ENCODE measurements at places on chromosomes 3 and 15. TPM values are rescaled to one million over a fixed set of nuclear protein-coding genes. Genes with fewer than 3 reads are reported as not detected.

The FURIN gene
- 36.7 TPM for polyA plus RNA-seq

The ARHGAP11A gene
- 4.4 TPM for polyA plus RNA-seq

The IMPG2 gene
- 0.23 TPM for polyA plus RNA-seq

The ANKRD63 gene
- not detected for polyA plus RNA-seq

The HERC2 gene
- polyA plus RNA-seq: 27.1 TPM

The MYL3 gene
- 0.50 TPM for polyA plus RNA-seq

The CHRM5 gene
- 0.16 TPM for polyA plus RNA-seq

The ULK4 gene
- 3.4 TPM for polyA plus RNA-seq

The SLC6A1 gene
- polyA plus RNA-seq: 50.0 TPM

The SERINC4 gene
- polyA plus RNA-seq: 0.52 TPM

The PRTG gene
- polyA plus RNA-seq: 0.16 TPM

The STRC gene
- 1.8 TPM for polyA plus RNA-seq

The C2CD4A gene
- polyA plus RNA-seq: 11.6 TPM

The RBPMS2 gene
- 4.2 TPM for polyA plus RNA-seq

DNA sequence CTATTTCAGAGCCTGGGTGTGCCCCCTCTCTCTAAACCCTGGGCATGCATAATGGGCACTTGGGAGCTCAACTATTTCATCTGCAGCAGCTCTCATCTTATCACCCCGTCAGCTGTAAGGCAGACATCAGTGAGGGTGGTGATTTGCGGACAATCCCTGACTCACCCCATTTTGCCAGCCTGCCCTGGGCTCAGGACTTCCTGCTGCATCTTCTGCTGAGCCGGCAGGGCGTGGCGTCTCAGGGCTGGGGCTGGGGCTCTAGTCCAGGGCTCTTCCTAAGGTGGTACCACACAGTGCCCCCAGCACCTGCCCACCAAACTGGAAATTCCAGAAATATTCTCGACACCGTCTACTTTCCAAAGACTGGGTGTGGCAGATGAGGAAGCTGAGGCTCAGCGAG lies 925 bp upstream of the PSTPIP1 start:
- no peak for DNase-seq
- H3K27ac ChIP-seq: peak overlapping the region; percentile 38
- H3K36me3 ChIP-seq: no peaks in the 10 kb centered on the region
- no peaks in the 10 kb centered on the region for H3K27me3 ChIP-seq
- H3K4me1 ChIP-seq: peaks cover 46% of the 10 kb centered on the region

- DNase-seq: no peak
- H3K36me3 ChIP-seq: peaks cover 28% of the 10 kb centered on the region
- no peak overlapping the region for H3K4me3 ChIP-seq
- H3K4me1 ChIP-seq: no peaks in the 10 kb centered on the region
These were observed 19.4 kb downstream of the CDV3 start for GRCh38 chr3:133592843-133593242.

- no peak for DNase-seq
- no peaks in the 10 kb centered on the region for H3K36me3 ChIP-seq
- H3K4me1 ChIP-seq: no peaks in the 10 kb centered on the region
- H3K27ac ChIP-seq: no peak overlapping the region
- no peak overlapping the region for H3K4me3 ChIP-seq
These were observed 134.7 kb downstream of the NR2E3 start for GRCh38 chr15:71945012-71945411.

- H3K27ac ChIP-seq: no peak overlapping the region
- no peak overlapping the region for H3K4me3 ChIP-seq
- no peaks in the 10 kb centered on the region for H3K36me3 ChIP-seq
- H3K4me1 ChIP-seq: no peaks in the 10 kb centered on the region
- DNase-seq: no peak
- no peaks in the 10 kb centered on the region for H3K27me3 ChIP-seq
These were observed 451.5 kb upstream of the MDFIC2 start for GRCh38 chr3:70763894-70764293.

DNA sequence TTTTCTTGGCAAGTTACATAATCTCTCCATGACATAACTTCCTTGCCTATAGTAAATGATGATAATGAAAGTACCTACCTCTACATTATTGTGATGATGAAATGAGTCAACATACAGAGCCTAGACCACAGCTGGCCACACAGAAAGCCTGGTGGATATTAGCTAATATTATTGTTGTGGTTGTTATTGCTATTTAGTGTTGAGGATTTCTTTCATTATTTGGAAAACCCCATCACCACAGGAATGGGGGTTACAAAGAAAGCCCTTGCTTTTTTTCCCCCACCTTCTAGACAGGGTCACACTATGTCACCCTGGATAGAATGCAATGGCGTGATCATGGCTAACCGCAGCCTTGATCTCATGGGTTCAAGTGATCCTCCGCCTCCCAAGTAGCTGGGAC lies 125.0 kb downstream of the PDZRN3 start:
- no peak for DNase-seq
- H3K36me3 ChIP-seq: no peaks in the 10 kb centered on the region
- peaks cover 2% of the 10 kb centered on the region for H3K27me3 ChIP-seq
- H3K4me3 ChIP-seq: no peak overlapping the region
- no peak overlapping the region for H3K27ac ChIP-seq

- no peak overlapping the region for H3K4me3 ChIP-seq
- no peaks in the 10 kb centered on the region for H3K4me1 ChIP-seq
- no peak for DNase-seq
These were observed 91.2 kb downstream of the FILIP1L start for GRCh38 chr3:100023150-100023549.

- no peak overlapping the region for H3K4me3 ChIP-seq
- H3K4me1 ChIP-seq: no peaks in the 10 kb centered on the region
- H3K27ac ChIP-seq: no peak overlapping the region
- no peak for DNase-seq
These were observed 1097.7 kb downstream of the ROBO1 start for GRCh38 chr3:78670094-78670493.

DNA sequence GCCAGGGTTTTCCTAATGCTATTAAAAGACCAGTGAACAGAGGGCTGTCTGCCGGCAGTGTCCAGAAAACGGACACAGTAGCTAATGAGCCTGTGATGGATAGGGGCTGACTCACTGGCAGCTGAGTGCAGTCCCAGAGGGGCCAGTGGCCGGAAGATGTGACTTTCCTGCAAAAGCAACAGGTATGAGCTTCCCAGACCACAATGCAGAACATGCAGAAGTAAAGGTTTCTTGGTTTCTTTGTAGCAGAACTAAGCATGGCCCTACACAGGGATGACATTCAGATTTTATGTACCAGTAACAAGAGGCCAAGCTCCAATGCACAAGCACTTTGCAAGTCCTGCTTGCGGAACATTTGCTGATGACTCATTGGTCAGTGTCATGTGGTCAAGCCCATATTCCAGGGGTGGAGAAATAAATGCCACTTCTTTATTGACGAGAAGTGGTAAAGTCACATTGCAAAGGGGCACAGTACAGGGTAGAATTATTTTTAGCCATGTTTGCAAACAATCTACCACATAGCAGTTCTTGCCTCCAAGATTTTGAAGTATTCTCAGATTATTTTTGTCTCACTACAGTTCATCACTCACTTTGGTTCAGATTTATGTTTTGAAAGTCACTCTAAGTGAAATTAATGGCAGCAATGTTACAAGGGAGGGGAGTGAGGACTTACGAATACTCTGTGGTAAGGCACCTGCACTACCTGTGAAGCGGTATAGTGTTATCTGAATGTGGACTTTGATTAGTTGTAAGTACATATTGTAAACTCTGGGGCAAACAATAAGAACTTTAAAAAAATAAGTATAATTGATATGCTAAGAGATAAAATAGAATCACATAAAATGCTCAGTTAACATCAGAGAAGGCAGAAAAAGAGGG lies 263.3 kb downstream of the ABHD5 start:
- no peak overlapping the region for H3K27ac ChIP-seq
- no peak for DNase-seq
- no peak overlapping the region for H3K4me3 ChIP-seq
- no peaks in the 10 kb centered on the region for H3K27me3 ChIP-seq
- peaks cover 7% of the 10 kb centered on the region for H3K4me1 ChIP-seq

GRCh38 chr3:115099986-115100571 lies 47.0 kb downstream of the ZBTB20 start:
- DNase-seq: peak; percentile 46
- H3K4me3 ChIP-seq: peak overlapping the region; percentile 47
- H3K4me1 ChIP-seq: peaks cover 2% of the 10 kb centered on the region
- H3K36me3 ChIP-seq: no peaks in the 10 kb centered on the region
- peak overlapping the region; percentile 83 for H3K27ac ChIP-seq
- no peaks in the 10 kb centered on the region for H3K27me3 ChIP-seq

GRCh38 chr15:38335116-38335515 lies 82.5 kb downstream of the SPRED1 start:
- H3K27ac ChIP-seq: no peak overlapping the region
- no peak for DNase-seq
- no peaks in the 10 kb centered on the region for H3K4me1 ChIP-seq
- H3K36me3 ChIP-seq: no peaks in the 10 kb centered on the region
- no peaks in the 10 kb centered on the region for H3K27me3 ChIP-seq

DNA sequence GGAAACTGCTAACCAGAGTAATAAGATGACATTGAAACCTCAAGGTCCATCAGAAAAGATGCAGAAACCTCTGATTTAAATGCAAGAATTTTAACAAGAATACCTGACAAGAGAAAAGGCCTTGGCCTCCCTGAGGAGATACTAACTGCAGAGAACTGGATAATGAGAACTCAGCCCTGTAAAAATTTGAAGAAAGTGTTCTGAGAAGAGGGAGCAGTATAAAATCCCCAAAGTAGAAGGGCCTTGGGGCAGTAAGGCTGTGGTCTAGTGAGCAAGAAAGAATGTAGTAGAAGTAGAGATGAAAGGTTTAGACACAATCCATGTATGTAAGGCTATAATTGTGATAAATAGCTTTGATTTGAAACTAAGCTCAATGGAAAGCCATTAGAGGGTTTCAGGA lies 394.1 kb downstream of the ZBBX start:
- H3K27ac ChIP-seq: no peak overlapping the region
- H3K27me3 ChIP-seq: no peaks in the 10 kb centered on the region
- no peaks in the 10 kb centered on the region for H3K4me1 ChIP-seq
- no peak overlapping the region for H3K4me3 ChIP-seq
- no peaks in the 10 kb centered on the region for H3K36me3 ChIP-seq

DNA sequence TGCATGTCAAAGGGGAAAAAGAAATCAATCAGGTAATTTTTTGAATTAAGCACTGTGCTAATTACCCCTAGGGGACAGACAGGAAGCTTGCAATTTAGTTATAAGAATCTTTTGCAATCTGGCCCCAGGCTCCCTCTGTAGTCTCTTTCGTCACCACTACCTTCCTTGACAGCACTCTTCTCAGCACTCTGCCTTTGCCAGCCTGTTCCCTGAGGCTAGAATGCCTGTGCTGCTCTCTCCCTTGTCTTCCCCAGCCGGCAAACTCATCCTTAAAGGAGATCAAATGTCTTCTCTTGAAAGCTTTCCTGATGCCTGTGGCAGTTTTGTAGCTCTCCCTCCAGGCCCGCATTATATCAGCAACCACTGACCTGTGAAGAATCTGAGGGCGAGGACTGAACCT lies 32.4 kb upstream of the PRTG start:
- no peak overlapping the region for H3K4me3 ChIP-seq
- no peaks in the 10 kb centered on the region for H3K27me3 ChIP-seq
- H3K36me3 ChIP-seq: no peaks in the 10 kb centered on the region
- DNase-seq: no peak
- no peaks in the 10 kb centered on the region for H3K4me1 ChIP-seq

- no peak overlapping the region for H3K27ac ChIP-seq
- no peak overlapping the region for H3K4me3 ChIP-seq
- no peaks in the 10 kb centered on the region for H3K36me3 ChIP-seq
- DNase-seq: peak; percentile 69
- no peaks in the 10 kb centered on the region for H3K27me3 ChIP-seq
These were observed 37.7 kb upstream of the FGD5 start for GRCh38 chr3:14780927-14781507.

GRCh38 chr15:90002428-90002844 lies 1.3 kb downstream of the ZNF710 start:
- no peak for DNase-seq
- peak overlapping the region; percentile 54 for H3K4me3 ChIP-seq
- no peaks in the 10 kb centered on the region for H3K36me3 ChIP-seq

GRCh38 chr15:83200162-83200561 lies 7.5 kb downstream of the HDGFL3 start:
- H3K4me3 ChIP-seq: no peak overlapping the region
- H3K4me1 ChIP-seq: no peaks in the 10 kb centered on the region
- H3K27ac ChIP-seq: no peak overlapping the region
- no peaks in the 10 kb centered on the region for H3K36me3 ChIP-seq
- DNase-seq: no peak
- no peaks in the 10 kb centered on the region for H3K27me3 ChIP-seq

DNA sequence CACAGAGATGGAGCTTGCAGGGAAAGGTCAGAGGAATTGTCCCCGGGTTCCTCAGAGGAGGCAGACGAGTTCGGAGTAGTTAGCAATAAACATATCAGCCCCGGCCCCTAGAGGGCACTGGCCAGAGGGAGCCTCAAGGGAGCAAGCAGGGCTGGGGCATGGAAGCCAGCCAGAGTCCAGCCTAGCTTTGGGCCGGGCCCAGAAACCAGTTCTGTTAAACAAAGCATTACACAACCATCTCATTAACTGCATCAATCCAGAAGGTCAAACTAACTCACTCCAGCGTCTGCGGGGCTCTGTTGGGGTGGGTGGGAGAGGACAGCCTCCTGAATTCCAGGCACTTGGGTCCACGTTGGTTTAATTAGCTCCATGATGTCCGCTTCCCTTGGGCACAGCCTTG lies 41.0 kb upstream of the IREB2 start:
- no peak overlapping the region for H3K4me3 ChIP-seq
- DNase-seq: no peak
- H3K4me1 ChIP-seq: no peaks in the 10 kb centered on the region
- H3K36me3 ChIP-seq: no peaks in the 10 kb centered on the region
- no peak overlapping the region for H3K27ac ChIP-seq

DNA sequence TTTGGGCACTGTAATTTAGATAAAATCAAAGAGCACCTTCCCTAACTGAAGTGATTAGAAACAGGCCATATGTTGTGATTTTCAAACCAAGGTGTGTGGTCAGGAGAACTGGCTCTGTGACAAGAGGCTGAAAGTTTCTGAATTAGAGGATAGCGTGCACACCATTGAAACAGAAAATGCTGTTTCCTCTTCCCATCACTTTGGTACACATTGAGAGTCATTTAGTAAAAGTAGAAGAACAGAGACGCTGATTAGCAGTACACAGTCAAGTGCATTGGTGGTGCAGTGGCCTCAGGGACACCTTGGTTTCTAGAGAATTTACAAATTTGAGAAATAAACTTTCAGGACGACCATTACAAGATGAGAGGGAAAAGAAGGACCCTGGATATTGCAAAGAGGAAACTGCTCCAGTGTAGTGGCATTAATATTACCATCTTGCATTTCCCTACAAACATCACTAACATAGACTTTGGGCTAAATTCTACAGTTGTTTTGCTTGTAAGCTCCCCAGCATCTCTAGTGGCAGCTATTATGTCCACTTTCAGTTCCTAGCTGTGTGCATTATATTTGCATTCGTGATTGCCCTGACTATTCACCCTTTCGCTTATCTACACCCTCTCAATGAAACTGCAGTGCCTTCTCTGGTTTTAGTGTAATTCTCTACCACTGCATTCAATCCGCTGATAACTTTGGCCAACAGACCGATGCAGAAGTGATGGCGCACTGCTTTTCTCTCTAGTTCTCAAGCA lies 728.1 kb upstream of the GRM7 start:
- no peak overlapping the region for H3K4me3 ChIP-seq
- DNase-seq: no peak
- H3K4me1 ChIP-seq: no peaks in the 10 kb centered on the region
- H3K27ac ChIP-seq: no peak overlapping the region
